ENCODE measurements at places on chromosomes 5 and 9.

DNA sequence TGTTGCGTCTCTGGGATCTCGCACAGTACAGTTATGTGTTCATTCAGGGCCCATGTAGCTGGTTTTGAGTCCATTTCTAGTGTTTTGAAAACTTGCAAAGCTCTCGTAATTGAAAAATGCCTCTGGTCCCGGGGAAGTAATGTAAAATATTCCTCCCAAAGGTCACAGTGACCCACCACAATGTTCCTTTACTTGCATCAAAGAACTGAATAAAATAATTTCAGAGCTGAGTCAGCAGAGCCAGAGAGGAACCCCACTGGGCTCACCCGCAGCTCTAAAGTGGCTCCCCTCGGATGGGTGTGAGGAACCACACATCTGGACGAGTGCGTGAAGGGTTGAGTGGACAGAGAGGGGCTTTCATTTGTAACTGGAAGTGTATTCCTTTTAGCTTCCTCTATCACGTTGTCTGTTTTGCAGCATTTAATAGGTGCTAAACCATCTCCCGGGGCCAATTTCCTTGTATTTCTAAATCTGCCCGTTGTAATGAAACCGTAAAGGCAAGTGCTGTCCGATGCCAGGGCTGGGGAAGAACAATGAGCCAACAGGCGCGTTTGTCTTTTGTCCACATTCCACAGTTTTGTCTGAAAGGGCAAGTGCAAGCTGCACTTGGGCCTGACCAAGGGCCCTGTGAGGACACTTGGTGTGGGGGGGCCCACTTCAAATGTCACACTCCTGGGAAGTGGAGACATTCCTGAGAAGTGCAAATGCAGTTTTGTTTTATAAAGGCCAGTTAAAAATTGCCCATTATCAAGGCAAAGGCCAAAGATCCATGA is 29.9 kb downstream of the COL5A1 start:
- DNase-seq, result no peak

DNA sequence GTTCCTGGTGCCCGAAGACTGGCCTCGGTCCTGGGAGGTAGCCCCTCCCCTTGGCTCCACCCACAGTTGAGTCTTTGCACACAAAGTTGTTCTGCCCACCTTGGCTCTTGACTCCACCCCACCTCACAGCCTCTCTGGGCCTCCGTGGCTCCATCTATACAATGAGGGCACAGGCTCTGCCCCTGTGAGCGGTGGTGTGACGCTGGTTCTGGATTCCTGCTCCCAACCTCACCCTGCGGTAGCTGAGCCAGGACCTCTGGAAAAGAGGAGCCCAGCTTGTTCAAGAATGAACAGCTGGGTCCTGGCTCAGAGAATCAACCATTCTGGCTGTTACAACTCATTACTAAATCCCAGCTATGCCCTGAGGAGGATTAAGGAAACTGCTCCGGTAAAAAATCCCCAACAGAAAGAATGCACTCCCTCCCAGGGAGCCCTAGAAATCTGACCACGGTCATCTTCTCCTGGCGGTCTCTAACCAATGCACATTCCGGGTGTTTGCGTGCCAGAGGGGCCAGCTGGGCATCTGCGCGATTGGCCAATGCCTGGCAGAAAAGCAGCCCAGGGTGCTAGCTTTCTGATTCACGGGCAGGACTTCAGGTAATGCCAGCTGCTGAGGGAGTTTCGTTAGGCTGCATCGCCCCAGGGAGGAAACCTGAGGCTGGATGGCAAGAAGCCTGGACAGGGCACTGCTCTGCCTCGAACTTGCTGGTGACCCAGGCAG is 9.9 kb upstream of the GRHPR start:
- no peak for DNase-seq

DNA sequence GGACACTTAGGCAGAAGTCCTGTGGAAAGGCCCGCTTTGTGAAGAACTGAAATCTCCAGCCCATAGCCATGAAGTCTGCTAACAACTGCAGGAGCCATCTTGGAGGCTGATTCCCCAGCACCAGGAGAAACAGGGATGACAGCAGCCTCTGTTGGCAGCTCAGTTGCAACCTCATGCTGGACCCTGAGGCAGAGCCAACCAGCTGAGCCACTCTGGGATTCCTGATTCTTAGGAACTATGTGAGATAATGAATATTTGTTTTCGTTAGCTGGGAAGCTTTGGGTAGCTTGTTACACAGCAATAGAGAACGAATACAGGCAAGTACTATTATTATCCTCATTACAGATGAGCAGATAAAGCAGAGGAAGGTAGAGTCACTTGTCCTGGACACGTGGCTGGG is 210.5 kb upstream of the ANKH start:
- no peak for DNase-seq

DNA sequence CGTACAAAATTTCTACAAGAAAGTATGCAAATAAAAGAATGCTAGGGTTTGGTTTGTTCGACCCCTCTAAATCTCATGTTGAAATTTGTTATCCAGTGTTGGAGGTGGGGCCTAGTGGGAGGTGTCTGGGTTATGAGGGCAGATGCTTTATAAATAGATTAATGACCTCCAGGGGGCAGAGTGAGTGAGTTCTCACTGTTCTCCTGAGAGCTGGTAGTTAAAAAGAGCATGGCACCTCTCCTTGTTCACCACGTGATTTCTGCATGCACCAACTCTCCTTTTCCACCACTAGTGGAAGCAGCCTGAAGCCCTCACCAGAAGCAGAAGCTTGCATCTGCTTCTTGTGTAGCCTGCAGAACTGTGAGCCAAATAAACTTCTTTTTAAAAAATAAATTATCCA is 50.4 kb upstream of the FAM170A start:
- DNase-seq, result no peak

DNA sequence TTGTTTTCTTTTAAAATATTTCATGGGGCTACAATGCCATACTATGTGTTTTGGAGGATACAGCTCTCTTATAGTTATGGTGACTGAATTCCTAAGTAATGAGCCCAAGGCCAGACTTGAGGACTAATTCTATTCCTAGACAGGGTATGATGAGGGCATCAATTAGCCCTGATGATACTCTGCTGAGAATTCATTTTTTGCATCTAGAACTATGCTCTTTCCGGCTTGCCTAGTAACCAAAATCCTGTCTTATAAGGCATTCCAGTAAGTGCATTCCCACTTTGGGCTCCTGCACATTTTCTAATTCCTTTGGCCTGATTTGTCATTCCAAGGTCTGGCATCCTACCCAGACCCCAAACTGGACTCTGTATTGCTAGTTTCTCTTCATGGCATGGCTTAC is 62.4 kb downstream of the MAT2B start:
- no peak for DNase-seq

- DNase-seq, result no peak
Observed at GRCh38 chr5:42579320-42579719, 156.1 kb downstream of the GHR start.

DNA sequence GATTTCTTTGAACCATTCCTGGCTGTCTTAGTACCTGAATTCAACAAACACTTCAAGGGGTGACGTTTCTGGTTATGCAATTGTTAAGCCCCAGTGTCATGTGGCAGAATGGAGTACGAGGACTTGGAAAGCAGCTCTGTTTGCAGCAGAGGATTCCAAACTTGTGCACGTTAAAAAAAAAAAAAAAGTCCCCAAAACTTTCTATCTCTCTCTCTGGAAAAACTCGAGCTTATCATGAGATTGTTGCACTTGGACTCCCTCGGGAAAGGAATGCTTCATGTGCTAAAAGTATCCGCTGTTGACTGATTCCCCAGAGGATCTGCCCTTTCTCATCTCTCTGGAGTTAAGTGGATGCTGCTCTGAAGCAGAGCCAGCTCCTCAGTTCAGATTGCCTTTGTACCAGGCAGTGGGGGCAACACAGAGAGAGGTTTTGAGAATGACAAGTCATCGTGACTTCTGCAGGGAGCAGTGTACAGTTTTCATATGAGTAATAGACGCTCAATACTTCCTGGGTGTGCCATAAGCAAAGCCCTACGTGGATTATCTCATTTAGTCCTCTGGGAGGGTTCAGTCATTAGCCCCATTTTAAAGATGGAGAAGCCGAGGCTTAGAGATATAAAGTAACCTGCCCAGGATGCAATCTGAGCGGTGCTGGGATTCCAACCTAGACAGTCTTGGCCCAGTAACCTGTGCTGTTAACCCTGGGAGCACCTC is 28.1 kb downstream of the TMOD1 start:
- DNase-seq, result no peak

GRCh38 chr5:64308135-64308534 is 142.5 kb downstream of the RNF180 start:
- no peak for DNase-seq

DNA sequence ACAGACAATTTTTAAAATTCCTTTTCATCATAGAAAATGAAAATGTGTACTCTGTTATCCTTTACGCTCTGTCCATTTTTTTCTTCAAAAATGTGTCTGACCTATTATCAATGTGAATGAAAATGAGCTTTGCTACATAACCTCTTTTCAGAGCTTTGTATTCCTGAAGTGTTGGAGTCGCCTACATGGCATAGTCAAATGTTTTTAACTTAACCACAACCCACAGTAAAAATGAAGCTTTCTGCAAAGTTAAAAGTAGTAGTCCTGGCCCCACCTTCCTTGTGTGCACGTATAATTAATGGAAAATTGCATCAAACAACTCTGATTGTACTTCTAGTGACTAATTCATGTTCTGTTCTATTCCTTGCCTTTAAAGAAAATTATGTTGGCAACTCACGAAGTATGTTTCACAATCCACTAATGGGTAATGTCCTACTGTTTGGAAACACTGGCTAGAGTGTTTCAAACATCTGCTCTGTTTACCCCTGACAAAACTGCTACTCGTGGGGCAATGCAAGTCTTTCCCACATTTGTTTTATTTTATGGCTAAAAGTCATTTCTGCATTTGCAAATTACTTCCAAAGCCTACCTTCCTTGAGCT is 18.6 kb upstream of the PSAT1 start:
- DNase-seq, result no peak

DNA sequence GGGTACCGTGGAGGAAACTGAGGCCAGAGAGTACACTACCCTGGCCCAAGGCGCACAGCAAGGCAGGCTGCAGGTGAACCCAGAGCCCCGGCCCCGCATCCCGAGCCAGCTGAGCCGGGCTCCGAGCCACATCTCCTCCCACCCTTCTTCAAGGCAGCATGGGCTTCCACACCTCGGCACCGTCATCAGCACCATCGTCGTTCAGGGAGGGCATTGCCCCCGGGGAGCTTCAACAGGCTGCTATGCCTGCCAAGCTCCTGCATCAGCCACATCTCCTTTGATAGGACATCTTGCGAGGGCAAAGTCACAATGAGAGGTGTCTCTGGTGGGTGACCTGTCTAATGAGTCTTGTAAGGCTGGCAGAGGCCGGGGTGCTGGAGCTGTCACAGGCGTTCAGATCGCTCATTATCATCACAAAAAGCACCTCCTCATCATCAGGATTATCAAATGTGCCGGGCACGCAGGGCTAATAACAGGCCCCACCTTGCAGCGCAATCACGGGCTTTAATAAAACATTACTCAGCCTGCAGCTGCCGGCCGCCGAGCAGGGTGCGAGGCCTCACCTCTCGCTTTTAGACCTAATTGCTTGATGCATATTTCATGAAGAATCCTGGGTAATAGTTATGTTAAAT is 20.0 kb upstream of the SLC25A51 start:
- no peak for DNase-seq

GRCh38 chr9:129954868-129955550 is 88.0 kb downstream of the FNBP1 start:
- DNase-seq, result no peak

- no peak for DNase-seq
Observed at GRCh38 chr5:151134228-151134627, 23.4 kb downstream of the ANXA6 start.

- DNase-seq, result no peak
Observed at GRCh38 chr9:116000748-116001329, 152.8 kb upstream of the PAPPA start.

DNA sequence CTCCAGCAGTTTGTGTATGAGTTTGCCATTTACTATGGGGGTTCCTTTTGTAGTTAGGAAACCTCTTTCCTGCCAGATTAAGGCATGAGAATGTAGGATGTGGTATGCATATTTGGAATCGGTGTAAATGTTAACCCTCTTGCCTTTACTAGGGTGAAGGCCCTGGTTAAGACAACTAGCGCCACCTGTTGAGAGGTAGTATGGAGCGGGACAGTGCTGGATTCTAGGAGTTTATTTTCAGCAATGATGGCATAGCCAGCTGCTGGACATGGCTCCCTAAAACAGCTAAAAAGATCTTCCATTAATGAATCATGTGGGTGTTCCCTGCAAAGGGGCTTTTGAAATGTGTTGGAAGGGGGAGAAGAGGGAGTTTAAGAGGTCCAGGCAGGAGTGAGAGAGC is 30.7 kb upstream of the GPX3 start:
- no peak for DNase-seq

- no peak for DNase-seq
Observed at GRCh38 chr9:21381448-21382339, 3.5 kb downstream of the IFNA2 start.

GRCh38 chr9:133735415-133735775 is 2.8 kb downstream of the SARDH start:
- no peak for DNase-seq

DNA sequence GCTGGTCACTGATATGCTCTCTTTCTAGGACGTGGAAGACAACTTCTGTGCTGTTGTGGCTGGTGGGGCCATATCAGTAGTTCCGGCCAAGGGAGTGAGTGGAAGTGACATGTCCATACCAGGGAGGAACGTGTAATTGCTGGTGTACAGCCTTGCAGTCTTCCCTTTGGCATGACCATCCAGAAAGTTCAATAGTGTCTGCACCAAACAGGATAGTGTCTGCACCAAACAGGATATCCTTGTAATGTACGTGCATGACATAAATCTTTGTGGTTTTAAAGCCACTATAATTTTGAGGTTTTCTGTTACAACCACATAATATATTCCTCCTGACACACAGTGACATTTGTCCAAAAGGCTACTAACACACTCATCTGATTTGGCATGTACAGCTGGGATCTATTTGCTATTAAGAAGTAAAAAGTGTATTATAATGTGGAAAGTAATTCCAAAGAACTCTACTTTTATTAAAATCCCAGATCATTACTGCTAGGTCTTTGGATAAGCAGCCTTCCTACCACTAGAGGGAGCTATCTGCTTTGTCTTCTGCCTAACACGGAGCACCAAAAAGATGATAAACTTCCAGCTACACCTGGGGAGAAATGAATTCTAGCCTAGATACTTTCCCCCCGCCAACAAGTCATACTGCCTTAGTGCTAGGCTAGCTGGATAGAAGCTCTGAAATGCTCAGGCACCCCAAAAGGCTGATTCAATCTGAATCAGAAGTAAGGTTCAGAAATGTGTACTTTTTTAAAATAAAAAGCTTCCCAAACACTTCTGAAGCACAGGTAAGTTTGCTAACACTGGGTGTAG is 52.7 kb downstream of the RNF145 start:
- no peak for DNase-seq

DNA sequence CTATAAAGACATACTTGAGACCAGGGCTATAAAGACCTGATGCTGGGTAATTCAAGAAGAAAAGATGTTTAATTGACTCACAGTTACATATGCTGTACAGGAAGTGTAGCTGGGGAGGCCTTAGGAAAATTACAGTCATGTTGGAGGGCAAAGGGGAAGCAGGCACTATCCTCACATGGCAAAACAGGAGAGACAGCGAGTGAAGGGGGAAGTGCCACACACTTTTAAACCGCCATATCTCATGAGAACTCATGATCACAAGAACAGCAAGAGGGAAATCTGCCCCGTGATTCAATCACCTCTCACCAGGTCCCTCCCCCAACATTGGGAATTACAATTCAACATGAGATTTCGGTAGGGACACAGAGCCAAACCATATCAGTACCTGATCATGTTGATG is 89.9 kb upstream of the ADAMTSL1 start:
- DNase-seq, result no peak

- DNase-seq, result peak; percentile 65
Observed at GRCh38 chr9:136799854-136800657, 3.9 kb downstream of the CCDC183 start.

- no peak for DNase-seq
Observed at GRCh38 chr5:10797261-10797660, 36.2 kb upstream of the DAP start.
